ENCODE measurements at places on chromosomes 13 and 19.

DNA sequence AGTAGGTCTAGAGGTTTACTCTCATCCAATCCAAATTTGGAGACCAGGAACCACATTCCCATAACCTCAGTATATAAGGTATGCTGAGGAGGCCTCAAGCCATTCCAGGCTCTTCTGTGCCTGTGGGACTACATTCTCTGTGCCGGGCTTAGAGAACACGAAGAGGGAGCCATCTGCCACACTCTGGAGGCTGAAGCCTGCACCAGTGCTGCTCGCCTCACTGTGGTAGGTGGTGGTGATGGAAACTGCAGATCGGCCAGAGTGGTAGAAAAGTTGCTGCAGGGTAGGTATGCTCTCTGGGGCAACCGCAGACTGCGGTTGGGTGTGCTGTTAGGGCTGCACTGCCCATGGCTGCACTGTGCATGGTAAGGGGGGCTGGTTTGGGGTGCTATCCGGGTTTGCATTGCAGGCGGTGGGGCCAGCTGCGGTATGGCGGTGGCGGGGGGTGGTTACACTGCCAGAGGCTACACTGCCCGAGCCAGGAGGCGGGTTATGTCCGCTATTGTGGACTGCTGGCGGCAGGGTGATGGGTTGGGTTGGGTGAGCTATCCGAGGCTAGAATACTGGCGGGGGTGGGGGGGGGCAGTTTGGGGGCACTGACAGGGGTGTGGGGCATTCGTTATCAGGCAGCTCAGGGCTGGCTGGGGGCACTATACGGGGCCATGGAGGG is 145.0 kb downstream of the TNFRSF19 start:
- DNase-seq: no peak

GRCh38 chr13:47220453-47221140 is 323.7 kb upstream of the HTR2A start:
- DNase-seq: no peak

DNA sequence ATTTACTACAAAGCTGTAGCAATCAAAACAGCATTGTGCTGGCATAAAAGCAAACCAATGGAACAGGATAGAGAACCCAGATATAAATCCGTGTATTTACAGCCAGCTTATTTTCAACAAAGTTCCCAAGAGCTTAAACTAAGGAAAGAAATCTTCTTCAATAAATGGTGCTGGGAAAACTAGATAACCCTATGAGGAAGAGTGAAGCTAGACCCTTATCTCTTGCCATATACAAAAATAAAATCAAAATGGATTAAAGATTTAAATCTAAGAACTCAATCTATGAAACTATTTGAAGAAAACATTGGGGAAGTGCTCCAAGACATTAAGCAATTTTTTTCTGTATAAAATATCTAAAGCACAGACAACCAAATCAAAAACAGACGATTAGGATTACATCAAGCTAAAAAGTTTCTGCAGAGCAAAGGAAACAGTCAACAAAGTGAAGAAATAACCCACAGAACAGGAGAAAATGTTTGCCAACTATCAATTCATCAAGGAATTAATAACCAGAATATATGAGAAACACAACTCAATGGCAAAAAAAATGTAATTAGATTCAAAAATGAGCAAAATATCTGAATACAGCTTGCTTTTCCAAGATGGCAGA is 480.7 kb downstream of the LMO7 start:
- DNase-seq: peak; percentile 8

DNA sequence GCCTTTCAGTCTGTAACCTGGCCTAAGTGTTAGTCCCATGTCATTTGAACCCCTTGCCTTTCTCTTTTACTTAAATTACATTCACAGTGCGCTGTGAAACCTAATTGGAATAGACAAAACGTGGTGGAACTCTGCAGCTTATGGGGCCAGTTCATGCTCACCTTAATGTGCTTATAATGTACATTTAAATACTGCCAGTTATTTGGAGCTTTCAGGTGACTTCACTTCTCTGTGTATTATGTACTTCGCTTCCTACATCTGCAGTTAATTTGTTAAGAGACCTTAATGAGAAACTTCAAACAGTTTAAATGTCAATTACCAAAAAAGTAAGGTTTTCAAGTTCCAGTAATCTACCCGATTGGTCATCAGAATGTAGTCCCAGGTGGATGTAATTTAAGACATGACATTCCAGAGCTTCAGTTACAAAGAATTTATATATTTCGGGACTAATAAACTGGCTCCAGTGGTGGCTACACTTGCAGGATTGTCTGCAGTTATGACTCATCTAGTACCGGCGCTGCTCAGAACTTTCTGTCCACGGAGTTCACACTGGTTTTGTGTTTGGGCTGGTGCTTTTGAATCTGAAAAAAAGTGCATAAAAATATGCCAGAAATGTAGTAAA is 125.3 kb downstream of the TM9SF2 start:
- peak; percentile 63 for DNase-seq

GRCh38 chr13:80939581-80939980 is 598.7 kb upstream of the SPRY2 start:
- DNase-seq: no peak

DNA sequence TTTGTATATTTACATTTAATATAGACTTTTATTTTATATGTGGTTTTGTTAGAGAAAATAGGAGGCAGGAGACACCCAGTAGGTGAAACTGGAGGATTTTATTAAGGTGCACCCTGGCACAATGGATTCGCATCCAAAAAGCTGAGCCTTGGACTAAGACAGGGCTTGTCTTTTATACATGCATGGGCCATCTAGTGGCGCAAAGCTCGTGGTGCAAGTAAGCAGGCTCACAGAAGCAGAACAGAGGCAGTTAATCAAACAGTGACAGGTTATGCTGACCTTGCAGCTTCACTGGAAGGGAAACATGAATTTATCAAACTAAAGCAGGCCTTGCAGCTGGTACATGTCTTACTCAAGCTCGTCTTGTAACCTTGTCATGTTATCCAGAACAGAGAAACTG is 58.8 kb upstream of the ZNF681 start:
- DNase-seq: peak; percentile 17

DNA sequence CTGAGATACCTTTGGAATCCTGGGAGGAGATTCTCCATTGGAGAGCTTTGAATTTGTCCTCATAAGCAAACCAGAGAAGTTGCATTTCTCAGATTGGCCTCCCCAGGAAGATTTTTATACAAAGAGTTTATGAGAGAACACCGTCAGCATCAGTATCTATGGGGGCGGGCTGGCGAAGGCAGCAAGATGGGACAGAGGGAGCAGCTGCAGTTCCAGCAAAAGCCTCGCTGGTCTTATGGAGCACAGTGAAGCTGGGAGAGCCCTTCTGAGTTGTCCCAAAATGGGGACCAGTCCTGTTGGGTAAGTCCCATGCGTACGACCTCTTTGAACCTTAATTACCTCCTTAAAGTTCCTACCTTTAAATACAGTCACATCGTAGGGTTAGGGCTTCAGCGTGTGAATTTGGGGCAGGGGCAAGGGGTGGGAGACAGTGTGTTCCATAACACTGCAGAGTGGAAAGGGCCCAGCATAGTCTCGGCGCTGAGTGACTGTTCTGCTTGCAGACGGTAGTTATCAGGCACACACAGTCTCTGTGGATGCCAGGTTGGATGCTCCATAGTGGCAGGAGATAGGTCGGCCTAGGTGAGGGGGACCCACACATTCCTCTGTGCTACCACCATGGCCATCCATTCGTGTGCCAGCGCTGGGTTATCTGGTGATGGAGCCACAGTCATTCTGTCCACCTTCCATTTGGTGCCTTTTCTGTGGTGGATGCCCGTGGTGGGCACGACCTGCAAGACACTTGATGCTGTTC is 34.9 kb upstream of the GPR183 start:
- DNase-seq: no peak

DNA sequence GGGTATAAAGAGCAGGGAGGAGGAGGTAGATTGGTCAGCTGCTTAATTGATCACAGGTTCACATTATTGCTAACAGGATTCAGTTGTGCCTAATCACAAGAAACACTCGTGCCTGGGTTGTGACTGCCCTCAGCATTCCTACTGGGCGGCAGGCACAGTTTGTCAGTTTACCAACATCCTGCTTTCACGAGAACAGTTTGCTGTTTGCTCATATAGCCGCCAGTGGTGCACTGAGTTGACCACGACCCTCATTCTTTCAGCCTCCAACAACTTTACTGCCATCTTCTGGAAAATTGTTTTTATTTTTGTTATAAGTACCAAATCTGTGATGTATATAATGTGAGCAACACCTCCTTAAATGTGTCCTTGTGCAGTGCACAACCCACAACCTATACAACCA is 16.2 kb upstream of the IFT88 start:
- peak; percentile 31 for DNase-seq

DNA sequence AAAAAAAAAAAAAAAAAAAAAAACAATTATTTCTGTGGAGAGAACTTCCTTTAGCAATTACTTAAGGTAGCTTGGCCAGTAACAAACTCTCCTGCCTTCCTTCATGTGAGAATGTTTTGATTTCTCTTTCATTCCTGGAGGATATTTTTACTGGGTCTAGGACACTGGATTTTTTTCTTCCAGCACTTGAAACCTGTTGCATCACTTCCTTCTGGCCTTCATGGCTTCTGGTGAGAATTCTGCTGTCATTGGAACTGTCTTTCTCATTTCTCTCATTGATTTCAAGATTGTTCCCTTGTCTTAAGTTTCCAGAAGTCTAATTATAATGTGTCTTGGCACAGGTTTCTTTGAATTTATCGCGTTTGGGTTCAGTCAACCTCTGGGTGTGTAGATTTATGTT is 19.3 kb upstream of the RAB20 start:
- DNase-seq: no peak

All from fibroblast of mammary gland (primary cell).